ENCODE measurements at places on chromosomes 7 and 10.
A peak's percentile ranks its signal among the peaks of the same experiment; 100 is the strongest.

DNA sequence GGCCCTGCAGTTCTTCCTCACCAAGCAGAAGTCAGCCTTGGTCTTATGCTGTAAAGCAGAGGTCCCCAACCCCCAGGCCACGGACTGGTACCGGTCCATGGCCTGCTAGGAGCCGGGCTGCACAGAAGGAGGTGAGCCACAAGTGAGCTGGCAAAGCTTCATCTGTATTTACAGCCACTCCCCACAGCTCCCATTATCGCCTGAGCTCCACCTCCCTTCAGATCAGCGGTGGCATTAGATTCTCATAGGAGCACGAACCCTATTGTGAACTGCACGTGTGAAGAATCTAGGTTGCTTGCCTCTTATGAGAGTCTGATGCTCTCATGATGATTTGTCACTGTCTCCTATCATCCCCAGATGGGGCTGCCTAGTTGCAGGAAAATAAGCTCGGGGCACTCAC lies 87.6 kb upstream of the NEBL start:
- no peak for DNase-seq

- DNase-seq: no peak
Measured at GRCh38 chr7:7820939-7821338, 102.5 kb upstream of the RPA3 start.

DNA sequence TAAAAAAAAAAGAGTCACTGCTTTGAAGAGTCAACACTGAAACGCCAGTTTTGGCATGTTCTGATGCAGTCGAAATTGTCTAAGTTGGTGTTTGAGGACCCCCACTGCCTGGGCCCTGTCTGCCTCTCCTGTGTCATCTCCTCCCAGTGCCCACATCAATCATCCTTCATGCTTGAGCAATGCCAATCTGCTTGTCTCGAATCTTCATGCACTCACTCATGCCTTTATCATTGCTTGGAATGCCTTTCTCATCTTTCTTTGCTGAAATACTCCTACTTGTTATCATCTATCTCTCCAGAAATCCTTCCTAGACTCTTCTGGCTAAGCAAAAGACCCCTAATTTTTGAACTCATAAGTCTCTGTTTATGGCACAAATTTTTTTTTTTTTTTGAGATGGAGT lies 42.1 kb upstream of the PLPP4 start:
- DNase-seq: no peak

- DNase-seq: no peak
Measured at GRCh38 chr7:110486549-110486948, 604.4 kb upstream of the LRRN3 start.

DNA sequence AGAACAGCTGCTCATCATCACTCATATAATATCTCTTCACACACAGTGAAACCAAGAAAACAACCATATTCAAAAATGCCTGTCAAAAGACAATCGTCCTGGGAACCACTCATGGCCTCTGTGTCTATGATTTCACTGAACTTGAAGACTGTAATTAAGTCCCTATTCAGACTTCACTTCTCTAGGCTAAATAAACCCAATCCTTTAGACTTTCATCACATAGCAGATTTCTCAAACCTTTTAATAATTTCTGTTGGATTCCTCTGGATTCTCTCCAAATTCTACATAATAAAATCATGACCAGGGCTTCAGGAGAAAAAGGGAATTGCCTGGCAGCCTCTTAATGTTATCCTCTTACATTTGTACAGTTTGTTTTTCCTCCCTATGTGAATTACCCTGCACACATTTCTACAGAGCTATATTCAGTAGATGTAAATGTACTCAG lies 201.1 kb downstream of the LRRN3 start:
- DNase-seq: no peak

DNA sequence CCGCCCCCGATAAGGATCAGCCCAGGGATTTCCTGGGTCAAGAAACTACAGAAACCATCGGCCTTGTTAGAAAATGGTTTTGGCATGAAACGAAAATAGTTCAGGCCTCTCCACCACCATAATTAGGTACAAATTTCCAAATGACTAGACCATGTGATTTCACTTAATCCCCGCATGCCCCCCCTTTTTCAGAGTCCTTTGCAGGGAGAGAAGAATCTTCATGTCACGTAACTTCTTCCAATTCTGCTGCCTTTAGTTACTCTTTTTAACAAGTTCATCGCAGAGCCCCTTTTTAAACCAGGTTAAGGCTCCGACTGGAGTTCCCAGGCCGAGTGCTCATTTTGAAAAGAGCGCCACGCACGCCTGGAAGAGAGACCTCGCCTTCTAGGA lies 3.4 kb downstream of the PDGFA start:
- DNase-seq: no peak

GRCh38 chr10:24552346-24553016 lies 171.2 kb downstream of the ARHGAP21 start:
- DNase-seq: no peak

DNA sequence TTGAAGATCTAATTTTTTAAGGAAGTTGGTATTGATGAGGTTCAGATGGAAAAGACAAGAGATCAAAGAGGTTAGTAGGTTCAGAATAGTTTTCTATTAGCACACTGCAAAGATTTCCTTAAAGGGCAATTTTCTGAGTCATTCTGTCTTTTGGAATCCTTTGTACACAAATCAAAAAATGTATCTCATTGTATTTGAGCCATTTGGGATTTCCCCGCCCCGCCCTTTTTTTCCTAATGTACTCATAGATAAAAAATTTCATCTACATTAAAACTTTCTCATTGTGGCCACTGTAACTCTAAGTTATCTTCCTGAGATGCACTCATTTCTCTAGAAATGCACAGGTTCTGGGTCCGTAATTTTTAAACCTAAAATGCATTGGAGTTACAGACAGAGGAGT lies 12.1 kb downstream of the GIMAP6 start:
- no peak for DNase-seq

DNA sequence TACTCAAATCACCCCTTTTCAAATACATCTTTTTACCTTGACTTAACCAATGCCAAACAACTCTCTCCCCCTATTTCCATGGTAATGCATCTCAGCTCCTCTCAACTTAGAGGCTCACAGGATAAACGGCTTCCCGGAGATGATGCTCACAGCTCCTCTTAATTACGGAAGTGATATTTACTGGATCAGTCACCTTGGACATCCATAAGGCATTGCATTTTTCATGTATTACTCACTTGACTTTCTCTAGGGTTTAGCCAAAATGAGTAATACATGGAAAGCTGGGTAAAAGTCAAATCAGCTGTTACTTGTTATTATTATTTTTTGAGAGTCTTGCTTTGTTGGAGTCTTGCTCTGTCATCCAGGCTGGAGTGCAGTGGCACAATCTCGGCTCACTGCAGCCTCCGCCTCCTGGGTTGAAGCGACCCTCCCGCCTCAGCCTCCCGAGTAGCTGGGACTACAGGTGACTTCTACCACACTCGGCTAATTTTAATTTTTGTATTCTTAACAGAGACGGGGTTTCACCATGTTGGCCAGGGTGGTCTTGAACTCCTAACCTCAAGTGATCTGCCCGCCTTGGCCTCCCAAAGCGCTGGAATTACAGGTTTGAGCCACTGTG lies 73.3 kb upstream of the RHEB start:
- peak; percentile 58 for DNase-seq

DNA sequence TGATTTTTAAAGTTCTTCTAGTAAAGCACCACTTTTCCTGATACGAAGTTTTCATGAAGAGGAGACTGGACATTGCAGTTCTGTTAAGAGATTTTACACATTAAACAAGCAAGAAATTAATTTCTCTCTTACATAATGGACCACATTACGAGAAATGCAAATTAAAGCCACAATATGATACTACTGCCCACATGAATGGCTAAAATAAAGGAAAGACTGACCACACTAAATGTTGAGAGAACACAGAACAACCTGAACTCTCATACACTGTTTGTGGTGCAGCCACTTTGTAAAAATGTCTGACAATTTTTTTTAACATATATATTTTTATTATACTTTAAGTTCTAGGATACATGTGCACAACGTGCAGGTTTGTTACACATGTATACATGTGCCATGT lies 44.0 kb upstream of the HERPUD2 start:
- DNase-seq: no peak
